ENCODE measurements at places on chromosomes 2 and 18.

- DNase-seq: no peak
Measured at GRCh38 chr18:8820396-8821082, 115.2 kb downstream of the MTCL1 start.

- no peak for DNase-seq
Measured at GRCh38 chr18:36561046-36561445, 263.5 kb downstream of the FHOD3 start.

DNA sequence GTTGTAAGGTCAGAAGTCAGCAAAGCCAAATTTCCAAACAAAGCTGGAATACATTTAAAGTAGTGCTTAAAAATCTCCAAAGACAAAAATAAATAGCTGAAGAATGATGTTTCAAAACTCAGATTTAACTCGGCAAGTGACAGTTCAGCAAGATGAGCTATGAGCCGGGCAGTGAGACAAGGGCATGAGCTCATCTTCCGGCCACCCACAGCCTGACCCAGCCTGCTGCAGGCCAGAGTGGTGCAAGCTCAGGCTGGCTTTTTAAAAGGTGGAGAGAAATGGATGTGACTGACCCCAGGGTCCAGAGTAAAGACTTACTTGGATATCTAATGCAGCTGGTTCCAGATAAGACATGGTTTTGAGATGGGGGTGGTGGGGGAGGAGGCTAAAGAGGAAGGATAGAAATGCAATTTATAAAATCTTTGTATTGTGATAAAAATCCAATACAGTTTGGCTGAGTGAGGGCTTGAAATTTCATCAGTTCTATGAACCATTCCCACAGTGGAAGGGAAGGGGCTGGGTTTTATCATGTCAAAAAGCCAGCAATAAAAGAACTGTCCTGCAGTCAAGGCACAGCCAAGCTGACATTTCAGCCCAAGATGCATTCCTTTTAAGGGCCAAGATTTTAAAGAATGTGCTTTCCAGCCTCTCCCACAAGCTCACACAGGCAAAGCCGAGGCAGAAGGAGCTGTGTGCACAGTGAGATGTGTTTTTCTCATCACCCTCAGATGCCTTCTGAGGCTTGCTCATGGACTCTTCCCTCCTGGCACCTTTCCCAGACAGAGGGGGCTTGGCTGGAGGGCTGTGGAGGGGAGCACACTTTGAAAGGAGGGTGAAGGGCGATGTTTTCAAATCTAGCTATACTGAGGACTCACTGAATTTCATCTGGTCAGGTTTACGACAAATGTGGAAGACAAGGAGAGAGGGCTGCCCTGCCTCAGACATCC, 97.9 kb upstream of the KLHL29 start:
- DNase-seq: no peak

GRCh38 chr18:55491616-55492015, 96.4 kb downstream of the TCF4 start:
- no peak for DNase-seq

- no peak for DNase-seq
Measured at GRCh38 chr2:113277474-113278072, 1.1 kb downstream of the PAX8 start.

GRCh38 chr2:88841224-88841929, 149.9 kb downstream of the RPIA start:
- peak; percentile 74 for DNase-seq

DNA sequence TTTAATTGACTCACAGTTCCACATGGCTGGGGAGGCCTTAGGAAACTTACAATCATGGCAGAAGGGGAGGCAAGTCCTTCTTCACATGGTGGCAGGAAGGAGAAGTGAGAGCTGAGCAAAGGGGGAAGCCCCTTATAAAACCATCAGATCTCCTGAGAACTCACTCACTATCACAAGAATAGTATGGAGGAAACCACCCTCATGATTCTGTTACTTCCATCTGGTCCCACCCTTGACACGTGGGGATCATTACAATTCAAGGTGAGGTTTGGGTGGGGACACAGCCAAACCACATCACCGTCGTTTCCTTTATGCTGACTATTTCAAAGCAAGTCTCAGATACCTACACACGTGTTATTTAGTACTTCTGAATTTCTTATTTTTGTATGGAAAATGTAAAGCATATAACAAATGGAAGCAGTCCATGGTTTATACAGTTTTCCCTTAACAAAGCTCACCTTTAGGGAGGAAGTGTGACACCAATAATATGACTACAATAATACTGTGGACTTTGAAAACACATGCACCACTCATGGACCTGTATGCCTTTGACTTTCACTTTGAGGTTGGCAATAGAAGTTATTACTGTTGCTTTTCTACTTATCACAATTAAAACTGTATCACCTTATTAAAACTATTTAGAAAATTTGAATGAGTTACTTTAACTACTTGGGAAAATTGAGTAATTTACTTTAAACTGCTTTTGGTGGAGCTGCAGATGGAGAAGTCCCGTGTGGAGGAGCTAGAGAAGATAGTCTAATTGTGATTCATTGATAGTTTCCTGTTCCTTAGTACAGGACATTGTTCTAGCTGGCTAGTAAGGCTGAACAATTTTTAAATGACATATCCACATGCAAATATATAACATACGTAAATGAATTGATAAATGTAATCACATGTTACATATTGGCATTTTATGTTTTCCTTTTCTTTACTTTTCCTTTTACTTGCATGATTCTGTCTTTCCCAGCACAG, 37.3 kb downstream of the MTCL1 start:
- DNase-seq: no peak

DNA sequence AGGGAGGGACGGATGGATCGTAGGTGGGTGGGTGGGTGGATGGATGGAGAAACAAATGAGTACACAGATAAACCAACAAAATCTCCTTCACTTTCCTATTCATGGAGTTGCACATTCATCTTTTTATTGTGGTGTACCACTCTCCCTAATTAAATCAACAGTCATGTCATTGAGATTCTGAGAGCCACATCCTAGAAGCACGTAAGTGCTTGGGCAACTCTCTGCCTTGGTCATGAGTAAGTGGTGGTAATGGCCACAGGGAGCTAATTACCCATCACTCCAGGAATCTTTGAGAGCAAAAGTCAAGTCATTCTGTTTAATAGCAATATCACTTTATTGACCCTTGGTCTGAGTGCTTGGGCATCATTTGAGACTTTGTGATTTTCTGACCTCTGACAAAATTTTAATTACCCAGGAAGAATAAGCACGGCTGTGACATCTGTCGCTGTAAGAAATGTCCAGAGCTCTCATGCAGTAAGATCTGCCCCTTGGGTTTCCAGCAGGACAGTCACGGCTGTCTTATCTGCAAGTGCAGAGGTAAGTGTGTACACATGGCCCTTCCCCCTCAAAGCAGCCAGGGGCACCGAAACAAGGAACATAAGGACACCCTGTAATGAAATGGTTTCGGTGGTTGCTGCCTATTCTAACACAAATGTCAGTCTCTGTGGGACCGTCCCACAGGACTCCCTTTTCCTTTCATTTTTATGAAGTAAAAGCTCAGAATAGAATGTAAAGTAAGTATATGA, 85.9 kb downstream of the FEZ2 start:
- no peak for DNase-seq

DNA sequence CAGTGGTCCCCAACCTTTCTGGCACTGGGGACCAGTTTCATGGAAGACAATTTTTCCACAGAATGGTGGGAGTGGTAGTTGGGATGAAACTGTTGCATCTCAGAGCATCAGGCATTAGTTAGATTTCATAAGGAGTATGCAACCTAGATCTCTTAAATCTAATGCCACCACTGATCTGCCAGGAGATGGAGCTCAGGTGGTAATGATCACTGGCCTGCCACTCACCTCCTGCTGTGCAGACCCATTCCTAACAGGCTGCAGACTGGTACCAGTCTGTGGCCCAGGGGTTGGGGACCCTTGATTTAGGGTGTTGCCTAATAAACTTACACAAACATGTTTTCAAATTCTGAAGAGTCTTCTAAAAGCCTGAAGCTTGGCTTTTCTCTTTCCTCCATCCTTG, 261.3 kb downstream of the CDH19 start:
- DNase-seq: no peak

GRCh38 chr2:197247083-197247482, 63.5 kb downstream of the ANKRD44 start:
- DNase-seq: no peak

- no peak for DNase-seq
Measured at GRCh38 chr18:38481576-38481975, 916.0 kb upstream of the CELF4 start.

DNA sequence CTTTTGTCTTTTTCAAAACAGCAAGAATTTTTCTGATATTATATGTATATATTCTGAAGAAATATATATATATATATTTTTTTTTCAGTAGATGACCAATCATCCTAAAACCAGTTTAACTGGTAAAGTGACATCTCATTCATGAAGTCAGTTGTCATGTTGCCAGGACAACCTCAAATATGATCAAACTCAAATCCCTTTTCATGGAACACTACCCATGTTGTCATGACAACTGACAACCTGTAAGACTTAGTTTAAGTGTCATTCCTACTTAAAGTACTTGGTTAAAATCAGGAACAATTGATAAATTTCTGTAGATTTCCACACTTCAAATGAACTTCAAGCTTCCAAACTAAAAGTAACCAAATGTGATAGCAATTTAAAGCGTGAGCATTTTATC, 101.8 kb upstream of the ERBB4 start:
- DNase-seq: no peak

DNA sequence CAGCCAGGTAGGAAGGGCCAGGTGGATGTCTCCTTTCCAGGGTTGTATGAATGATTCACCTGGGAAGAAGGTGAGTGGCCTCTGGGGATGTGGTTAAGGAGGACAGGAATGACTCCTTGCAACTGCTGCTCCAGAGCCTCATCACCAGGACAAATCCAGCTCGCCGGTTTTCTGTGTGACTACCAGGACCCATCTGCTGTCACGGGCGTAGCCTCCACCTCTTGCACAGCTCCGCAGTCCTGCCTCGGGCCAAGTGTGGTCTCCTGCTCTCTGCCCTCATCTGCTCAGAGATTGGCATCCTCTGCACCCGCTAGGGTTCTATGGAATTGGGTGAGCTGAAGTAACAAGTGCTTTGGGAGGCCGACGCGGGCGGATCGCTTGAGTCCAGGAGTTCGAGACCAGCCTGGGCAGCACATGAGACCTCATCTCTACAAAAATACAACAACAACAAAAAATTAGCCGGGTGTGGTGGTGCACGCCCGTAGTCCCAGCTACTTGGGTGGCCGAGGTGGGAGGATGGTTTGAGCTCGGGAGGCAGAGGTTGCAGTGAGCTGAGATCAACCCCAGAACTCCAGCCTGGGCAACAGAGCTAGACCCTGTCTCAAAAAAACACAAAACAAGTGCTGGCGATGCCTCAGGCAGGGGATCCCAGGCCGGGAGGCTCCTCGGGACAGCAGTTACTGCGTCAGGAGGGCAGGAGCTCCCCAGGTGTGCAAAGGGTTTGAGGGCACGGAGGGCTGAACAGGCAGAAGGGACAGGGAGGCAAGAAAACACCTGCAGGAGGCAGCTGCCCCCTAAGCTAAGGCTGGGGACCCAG, 831 bp upstream of the D2HGDH start:
- no peak for DNase-seq

GRCh38 chr2:201172279-201172678, 10.7 kb upstream of the CASP10 start:
- no peak for DNase-seq

GRCh38 chr2:43221763-43222474, 4.5 kb downstream of the ZFP36L2 start:
- no peak for DNase-seq

GRCh38 chr2:233486778-233487552, 79.6 kb downstream of the USP40 start:
- no peak for DNase-seq

GRCh38 chr2:28296904-28297303, 95.8 kb upstream of the FOSL2 start:
- DNase-seq: no peak
